GM03348 (cell line): ENCODE measurements at places on chromosomes 5 and 9.

- DNase-seq = no peak
Observed at GRCh38 chr5:174300941-174301761, 255.6 kb downstream of the NSG2 start.

GRCh38 chr9:100070104-100071041 is 28.4 kb downstream of the ERP44 start:
- no peak for DNase-seq

DNA sequence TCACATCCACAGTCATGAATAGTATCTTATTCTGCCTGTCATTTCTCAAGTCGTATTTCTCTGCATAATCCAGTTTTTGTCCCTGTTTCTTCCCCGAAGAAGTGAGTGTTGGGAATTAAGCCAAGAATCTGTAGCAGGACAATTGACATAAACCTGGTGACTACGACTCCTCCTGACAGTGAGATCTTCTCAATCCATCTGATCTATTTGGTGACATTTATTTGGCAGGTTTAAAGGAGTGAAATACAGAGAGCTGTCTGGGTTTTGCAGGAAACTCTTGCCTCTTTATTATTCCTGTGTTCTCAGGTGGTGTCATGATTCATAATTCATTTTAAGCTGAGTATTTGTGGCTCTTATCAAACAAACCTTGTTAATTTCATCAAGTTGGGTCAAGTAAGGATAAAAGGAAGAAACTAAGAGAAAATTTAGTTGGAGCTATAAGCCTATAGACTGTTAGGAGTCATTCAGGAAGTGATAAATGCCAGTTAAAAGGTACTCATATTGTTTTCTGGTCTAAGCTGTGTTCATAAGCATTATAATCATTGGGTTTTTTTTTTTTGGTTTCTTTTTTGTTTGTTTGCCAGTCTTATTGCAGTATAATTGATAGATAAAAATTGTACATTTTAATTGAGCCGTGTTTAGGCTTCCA is 95.9 kb upstream of the PCSK1 start:
- no peak for DNase-seq

- no peak for DNase-seq
Observed at GRCh38 chr5:26872337-26872736, 166.0 kb downstream of the CDH9 start.

GRCh38 chr9:947985-948384 is 28.5 kb upstream of the DMRT3 start:
- no peak for DNase-seq

DNA sequence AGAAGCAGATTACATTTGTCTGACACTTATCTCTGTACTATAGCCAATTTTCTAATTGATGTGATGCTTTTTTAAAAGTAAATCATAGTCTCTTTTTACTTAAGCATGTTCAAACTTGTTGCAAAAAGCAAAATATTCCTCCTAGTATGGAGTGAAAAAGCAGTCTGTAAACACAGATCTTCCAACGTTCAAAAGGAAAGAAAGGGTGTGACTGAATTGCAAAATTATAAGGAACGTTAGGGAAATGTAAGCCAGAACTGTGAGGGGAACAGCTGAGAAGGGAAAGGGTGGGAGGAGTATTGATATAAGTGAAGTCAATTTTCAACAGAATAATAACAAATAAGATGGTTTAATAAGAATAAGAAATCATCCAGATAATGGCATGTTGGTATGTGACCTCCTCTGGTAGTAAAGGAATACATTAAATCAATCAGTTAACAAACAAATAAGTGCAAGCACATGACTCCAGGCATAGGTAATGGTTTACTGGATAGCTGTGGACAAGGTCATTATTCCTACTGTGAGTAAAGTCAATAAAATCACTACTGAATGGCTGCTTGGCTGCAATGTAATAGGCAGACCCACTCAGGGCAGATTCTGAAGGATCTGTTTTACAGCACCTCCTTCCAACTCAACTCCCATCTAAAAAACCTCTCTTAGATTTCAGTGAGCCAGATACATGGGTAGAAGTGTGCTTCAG is 239.1 kb upstream of the NMUR2 start:
- no peak for DNase-seq

GRCh38 chr5:174328631-174329299 is 283.3 kb downstream of the NSG2 start:
- no peak for DNase-seq

- DNase-seq = no peak
Observed at GRCh38 chr5:117201001-117201400, 626.4 kb upstream of the SEMA6A start.

GRCh38 chr5:17150531-17150930 is 66.9 kb upstream of the BASP1 start:
- no peak for DNase-seq

GRCh38 chr9:136845465-136846260 is 3.4 kb downstream of the AJM1 start:
- DNase-seq = no peak

- no peak for DNase-seq
Observed at GRCh38 chr5:51043745-51044144, 339.5 kb upstream of the ISL1 start.

DNA sequence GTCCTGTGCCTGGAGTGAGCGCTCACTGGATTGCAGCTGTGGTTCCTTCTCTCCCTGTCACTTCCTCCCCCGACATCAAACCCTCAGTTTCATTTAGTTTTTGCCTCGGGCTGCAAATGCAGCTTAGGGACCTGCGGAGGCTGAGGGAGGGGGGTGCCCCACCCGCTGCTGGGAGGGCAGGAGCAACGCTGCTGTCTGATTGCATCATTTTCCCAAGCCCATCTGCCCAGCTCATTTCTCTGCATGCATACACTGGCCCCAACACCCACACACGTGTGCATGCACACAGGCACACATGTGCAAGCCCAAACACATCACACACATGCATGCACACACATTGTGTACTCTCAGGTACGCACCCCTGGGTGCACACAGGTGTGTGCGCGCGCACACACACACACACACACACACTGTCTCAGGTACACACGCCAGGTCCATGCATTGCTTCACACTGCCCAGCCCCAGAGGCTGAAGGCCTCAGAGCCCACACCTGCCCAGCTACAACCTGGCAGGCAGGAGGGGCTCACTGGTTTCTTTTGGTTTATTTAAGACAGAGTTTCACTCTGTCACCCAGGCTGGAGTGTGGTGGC is 3.4 kb downstream of the ASS1 start:
- peak; percentile 62 for DNase-seq

GRCh38 chr9:26888271-26888670 is 4.3 kb downstream of the CAAP1 start:
- DNase-seq = no peak

DNA sequence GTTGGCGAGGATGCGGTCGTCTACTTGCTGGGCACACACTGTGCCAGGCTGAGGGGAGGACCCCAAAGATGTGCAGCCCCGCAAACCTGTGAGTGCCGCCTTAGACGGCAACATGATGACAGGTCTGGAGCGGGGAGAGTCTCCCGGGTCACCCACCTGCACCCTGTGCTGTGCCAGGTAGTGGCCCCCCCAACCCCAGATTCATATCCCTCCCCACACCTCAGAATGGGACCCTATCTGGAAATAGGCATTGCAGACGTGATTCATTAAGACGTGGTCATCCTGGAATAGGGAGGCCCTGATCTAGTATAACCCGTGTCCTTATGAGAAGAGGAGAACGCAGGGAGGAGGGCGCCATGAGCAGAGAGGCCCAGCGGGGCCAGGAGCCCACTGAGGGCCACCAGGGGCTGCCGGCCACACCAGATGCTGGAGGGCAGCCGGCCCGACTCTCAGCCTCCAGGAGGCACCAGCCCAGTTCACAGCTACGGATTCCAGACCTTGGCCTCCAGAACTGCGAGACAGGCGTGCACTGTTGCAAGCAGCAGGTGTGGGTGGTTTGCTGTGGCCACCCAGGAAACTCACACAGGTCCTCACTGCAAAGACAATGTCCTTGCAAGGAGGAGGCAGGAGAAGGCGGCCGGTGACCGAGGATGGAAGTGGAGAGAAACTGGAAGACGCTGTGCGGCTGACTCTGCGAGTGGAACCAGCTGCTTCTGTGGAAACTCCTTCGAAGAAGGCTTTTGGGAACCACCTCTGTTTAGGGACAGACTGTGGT is 131.9 kb upstream of the LPCAT1 start:
- DNase-seq = no peak

- DNase-seq = no peak
Observed at GRCh38 chr5:5320062-5320805, 102.2 kb upstream of the ICE1 start.

DNA sequence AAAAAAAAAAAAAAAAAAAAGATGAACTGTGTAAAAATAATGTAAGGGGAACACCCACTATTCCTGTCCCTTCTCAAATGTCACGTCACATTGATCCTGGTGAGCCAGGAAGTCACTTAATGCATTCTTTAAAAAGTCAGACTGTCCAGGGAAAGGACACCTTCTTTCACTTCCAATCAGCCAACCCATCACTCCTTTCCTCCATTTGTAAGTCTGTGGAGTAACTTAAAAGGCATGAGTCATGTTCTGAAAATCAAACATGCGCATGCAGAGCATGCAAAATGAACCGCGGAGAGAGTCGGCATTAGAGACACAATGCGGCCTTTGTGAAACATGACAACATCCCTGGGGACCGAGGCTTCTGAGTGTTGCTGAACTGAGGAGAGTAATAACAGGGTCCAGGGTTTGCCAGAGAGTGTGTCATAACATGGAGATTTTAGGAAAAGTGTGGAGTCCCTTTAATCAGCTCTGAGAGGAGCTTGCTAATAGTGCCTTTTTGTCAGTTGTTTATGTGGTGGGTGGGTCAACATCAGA is 77.6 kb upstream of the SEMA6A start:
- no peak for DNase-seq

- no peak for DNase-seq
Observed at GRCh38 chr5:175654807-175655206, 3.1 kb upstream of the HRH2 start.

DNA sequence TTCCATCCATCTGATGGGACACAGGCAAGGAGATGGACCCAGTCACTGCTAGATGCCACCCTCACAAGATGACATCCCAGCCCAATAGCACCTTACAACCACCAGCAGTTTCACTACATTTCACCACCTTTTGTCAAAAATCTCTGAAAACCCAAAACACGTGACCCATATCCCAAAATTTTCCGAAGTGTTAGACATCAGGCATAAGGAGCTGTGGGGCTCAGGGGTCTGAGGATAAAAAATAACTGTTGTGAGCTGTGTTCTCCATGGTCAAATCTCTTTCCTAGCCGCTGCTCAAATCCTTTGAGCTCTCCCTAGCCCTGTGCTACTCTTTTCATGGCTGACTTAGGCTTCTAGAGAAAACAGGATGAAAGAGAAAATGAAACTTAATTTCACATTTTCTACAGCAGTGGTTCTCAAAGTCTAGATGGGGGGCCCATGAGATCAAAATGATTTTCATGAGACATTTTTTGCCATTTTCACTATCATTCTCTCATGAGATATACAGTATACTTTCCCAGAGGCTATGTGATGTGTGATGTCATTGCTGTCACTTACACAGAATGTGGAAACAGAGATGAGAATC is 40.7 kb downstream of the TIMD4 start:
- DNase-seq = no peak
